ENCODE measurements at places on chromosomes 6 and 20. TPM values are rescaled to one million over a fixed set of nuclear protein-coding genes. Genes with fewer than 3 reads are reported as not detected.

C20orf144 gene
- polyA plus RNA-seq, result 0.62 TPM

DNA sequence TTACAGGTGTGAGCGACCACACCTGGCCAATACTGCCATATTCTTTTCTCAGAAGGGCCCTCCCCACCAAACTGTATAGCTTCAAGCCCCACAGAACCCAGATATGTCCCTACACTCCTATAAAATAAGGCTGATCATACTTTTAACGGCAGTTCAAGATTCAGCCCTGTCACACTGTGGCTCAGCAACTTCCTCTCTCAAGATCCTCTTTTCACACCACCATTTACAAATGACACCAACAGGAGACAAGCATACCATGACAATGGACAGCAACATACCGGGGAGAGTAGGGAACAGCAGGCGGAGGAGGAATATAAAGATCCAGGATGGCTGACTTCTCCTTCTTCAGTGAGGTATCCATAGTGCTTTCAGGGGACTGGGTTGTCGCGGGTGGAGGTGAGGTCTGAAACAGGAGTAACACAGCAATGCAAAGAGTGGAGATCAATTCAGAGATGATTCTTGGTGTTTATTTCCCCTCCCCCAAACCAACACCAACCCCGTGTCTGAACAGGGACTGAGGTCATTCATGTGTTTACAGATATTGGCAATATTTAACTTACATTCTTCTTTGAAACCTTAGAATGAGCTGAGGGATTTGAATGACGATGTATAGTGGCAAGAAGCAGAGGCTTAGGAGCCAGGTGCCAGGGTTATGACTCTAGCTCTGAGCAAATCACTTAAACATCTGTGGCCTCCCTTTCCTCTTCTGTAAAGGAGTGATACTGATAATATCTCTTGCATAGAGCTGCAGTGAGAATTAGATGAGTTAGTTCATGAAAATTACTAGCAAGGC is 57.6 kb upstream of the IPCEF1 start:
- no peak for DNase-seq

GRCh38 chr20:17840423-17840822 is 128.2 kb downstream of the SNX5 start:
- no peak for DNase-seq

DNA sequence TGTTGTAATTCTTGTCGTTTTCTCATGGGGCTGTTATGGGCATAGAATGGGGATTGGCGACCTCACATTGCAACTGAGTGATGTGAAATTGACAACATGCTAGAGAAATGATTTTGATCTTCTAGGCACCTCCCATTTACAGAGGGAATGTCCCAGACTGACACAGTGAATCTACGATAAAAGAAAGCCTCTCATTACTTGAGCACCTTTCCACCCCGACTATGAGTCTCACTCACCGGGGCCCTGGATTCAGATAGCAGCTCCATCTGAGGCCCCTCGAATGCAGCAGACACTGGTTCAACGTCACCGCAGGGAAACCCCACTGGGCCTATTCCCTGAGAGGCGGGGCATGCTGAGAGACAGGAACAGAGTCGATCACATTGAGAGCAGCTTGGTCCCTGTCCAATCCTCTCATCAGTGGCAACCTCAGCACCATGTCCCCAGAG is 49.1 kb downstream of the NFATC2 start:
- DNase-seq, result no peak

GRCh38 chr6:69584913-69585729 is 211.7 kb downstream of the LMBRD1 start:
- DNase-seq, result peak; percentile 35

DNA sequence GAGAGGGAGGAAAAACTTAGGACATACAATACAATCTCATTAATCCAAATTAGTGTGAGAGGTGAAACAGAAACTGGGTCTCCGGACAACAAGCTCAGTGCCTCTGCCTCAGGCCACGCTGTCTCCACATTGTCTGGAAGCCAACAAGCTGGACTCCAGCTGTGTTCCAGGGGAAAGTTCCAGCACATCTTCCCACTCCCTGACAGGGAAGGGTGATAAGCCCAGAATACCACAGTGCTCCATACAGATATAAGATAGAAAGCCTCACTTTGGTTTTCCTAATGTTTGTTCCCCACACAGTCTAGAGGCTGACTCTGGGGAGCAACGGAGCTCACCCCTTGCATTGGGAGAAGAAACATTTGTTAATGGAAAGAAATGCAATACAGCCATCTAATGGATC is 117.1 kb upstream of the SPTLC3 start:
- DNase-seq, result no peak

GRCh38 chr6:138588805-138589434 is 89.6 kb upstream of the NHSL1 start:
- DNase-seq, result peak; percentile 30

MED20 gene
- 20.2 TPM for polyA plus RNA-seq

DNA sequence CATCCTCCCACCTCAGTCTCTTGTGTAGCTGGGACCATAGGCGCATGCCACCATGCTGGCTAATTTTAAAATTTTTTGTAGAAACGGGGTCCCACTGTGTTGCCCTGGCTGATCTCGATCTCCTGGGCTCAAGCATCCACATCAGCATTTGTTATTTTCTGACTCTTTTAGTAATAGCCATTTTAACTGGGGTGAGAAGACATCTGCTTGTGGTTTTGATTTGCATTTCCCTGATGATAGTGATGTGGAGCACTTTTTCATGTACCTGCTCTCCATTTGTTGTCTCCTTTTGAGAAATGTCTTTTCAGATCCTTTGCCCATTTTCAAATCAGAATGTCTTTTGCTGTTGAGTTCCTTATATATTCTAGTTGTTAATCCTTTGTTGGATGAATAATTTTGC is 22.2 kb upstream of the TULP4 start:
- DNase-seq, result peak; percentile 45

DNA sequence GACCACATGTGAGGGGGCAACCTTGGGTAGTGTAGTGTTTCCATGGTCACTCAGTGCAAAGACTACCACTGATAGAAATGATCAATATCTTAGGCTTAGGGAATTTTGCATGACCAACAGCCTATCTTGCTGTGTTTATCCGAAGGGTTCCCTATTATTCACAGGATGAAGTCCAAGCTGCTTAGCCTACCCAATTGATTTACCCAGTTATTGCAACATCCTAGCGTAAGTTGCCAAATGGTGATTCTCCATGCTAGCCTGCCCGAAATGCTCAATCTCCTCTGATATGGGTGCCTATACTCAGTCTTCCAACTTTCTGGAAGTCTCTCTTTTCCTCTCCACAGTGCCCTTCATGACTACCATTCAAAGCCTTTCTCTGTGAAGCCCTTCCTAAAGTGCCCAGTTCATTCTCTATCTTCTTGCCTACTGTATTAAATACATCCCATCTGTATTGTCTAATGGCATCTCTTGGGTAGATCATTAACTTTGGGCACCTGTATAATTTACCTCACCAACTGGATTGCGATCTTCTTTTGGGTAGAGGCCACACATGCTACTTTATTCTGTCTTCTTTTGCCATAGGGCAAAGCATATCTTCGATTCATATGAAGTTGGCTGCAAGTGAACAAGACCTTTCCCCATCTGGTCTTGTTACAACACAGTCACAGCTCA is 240.5 kb downstream of the CLIC5 start:
- DNase-seq, result no peak

- DNase-seq, result no peak
Observed at GRCh38 chr6:48110436-48111142, 408 bp downstream of the PTCHD4 start.

FAM83B gene
- not detected for polyA plus RNA-seq

DNA sequence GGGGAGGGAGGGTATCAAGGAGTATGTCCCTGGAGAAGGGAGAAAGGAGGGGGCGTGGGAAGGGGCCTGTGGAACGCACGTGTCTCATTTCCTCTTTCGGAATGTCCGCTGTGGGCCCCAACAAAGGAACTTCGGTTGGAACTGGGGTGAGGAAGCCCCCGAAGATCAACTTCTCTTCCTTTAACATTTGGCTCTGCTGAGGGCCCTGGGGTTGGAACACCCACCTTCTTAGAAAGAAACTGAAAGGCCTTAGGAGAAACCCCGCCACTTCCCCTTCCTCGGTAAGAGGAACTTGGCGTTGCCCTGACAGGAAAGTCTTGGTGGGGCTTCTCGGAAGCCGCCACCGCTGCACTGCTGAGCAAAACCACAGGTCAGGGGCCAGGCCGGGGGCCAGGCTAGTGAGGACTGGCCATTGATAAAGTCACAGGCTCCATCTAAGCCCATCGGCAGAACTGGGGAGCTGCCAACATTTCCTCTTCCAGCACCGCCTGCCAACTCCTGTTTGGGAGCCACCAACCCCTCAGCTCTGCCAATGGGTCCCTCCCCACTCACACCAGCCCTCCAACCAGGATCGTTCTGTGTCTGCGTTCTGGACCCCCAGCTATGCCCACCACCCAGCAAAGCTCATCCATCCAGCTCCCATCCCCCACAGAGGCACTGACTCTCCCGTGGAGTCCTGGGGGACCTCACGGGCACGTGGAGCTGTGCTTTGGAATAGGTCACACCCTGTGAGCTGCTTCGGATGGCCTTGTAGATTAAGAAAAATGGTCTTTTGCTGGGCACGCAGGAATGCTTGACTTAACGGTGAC is 44.8 kb downstream of the FGD2 start:
- no peak for DNase-seq

GRCh38 chr6:155472886-155473285 is 17.2 kb upstream of the NOX3 start:
- no peak for DNase-seq

GRCh38 chr6:138971601-138972000 is 16.5 kb downstream of the REPS1 start:
- DNase-seq, result no peak

- no peak for DNase-seq
Observed at GRCh38 chr20:44552950-44553908, 29.1 kb upstream of the PKIG start.

TFAP2A gene
- 0.36 TPM for polyA plus RNA-seq

- DNase-seq, result no peak
Observed at GRCh38 chr6:166439366-166440091, 56.8 kb upstream of the MPC1 start.

DNA sequence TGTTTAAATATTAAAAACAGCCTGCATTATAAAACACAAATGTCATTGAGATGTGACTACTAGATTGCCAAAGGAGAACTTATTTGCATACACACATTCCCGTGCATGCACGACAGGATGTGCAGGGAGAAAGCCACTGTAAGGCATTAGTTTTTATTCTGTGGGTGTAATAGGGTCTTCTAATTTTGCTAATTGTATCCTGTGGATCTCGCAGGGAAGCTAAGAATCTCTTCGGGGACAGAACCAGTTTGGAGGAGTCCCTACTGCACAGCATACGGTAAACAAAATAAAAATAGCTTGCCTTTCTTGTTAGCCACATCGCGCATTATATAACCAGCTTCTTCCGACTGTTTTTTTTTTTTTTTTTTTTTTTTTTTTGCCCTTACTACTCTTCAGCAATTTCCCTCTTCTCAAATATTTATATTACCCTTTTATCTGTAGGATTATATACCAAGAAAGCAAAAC is 2.0 kb downstream of the ATXN1 start:
- no peak for DNase-seq

DNA sequence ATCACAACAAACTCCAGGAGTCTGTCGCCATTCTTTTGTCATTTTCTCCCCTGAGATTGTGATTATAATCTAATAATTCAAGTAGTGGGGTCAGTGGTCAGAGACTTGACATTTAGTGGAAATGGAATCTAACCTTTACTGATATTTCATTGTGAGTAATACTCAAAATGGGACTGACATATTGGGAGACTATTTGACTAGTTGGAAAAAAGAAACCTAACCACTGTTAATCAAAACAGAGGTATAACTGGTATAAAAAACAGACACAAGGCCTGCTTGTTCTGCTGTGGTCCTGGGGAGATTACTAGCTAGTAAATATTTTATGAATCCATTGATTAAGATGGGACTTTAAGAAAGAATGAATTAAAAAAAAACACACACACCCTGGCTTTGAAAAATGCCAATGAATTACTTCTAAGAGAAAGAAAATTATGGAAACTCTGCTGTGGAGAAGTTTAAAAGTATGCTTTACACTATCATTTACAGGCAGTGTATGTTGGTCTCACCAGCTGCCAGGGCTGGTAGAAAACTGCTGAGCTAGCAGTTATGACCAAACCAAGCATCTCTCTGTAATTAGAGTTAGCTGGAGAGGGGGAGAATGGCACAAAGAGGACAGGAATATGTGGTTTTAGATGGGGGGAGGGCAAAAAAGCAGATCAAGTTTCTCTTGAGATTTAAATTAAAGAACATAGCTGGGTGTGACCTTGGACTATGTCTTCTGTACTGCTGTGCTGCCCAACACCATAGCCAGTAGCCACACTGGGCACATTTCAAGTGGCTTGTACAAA is 103.7 kb downstream of the FYN start:
- DNase-seq, result no peak

DSP gene
- 0.05 TPM for polyA plus RNA-seq

TCP11 gene
- not detected for polyA plus RNA-seq

GRCh38 chr6:45479834-45480751 is 102.4 kb upstream of the SUPT3H start:
- DNase-seq, result no peak

- no peak for DNase-seq
Observed at GRCh38 chr6:165571721-165572132, 91.3 kb downstream of the PDE10A start.

C20orf204 gene
- 20.0 TPM for polyA plus RNA-seq

- DNase-seq, result peak; percentile 40
Observed at GRCh38 chr6:15682965-15683822, 20.4 kb upstream of the DTNBP1 start.

DNA sequence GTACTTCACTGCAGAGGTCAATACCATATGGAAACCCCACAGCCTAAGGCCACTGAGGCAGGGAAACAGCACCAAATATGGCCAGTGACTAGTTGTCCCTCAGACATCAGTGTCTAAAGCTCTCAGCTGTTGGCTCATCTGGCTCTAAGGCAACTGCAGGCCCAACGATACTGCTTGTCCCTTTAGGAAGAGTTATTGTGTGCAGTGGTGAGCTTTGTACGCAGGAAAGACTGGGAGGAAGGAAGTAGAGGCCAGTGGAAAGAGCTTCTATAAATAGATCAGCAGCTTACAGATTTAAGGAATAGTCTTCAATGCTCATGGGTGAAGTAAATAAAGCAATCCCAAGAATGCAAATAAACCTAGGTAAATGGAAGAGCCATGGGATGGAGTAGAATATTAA is 29.3 kb downstream of the DNAAF9 start:
- DNase-seq, result no peak

- no peak for DNase-seq
Observed at GRCh38 chr6:108752733-108753590, 95.3 kb upstream of the ARMC2 start.

DNA sequence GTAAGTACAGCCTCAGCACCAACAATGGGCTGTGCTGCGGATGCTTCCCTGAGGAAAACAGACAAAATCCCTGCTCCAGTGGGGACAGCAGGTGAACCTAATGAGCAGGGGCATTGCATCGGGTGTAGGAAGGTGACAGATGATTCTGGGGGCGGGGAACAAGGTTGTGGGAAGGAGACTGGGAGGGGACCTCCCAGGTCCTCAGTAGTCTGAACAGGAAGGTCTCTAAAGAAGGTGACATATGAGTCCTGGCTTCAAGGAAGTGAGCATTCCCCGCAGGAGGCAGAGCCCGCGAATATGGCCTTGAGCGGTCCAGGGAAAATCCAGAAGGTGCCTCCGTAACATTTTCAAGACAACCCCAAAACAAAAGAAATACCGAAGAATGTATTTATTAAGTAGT is 19.4 kb downstream of the ULBP1 start:
- DNase-seq, result no peak

MCUR1 gene
- 43.9 TPM for polyA plus RNA-seq

ATP5F1E gene
- polyA plus RNA-seq, result 391 TPM
